Pons (tissue), 1 donor: ENCODE measurements at places on chromosomes 16 and 17.

GRCh38 chr17:42016941-42017865 lies at the start of gene DNAJC7:
DNAJC7 (minus strand) TSS chr17:42017439; CDS start chr17:42017416, 23 bp downstream.
- DNase-seq, result peak; percentile 88

DNA sequence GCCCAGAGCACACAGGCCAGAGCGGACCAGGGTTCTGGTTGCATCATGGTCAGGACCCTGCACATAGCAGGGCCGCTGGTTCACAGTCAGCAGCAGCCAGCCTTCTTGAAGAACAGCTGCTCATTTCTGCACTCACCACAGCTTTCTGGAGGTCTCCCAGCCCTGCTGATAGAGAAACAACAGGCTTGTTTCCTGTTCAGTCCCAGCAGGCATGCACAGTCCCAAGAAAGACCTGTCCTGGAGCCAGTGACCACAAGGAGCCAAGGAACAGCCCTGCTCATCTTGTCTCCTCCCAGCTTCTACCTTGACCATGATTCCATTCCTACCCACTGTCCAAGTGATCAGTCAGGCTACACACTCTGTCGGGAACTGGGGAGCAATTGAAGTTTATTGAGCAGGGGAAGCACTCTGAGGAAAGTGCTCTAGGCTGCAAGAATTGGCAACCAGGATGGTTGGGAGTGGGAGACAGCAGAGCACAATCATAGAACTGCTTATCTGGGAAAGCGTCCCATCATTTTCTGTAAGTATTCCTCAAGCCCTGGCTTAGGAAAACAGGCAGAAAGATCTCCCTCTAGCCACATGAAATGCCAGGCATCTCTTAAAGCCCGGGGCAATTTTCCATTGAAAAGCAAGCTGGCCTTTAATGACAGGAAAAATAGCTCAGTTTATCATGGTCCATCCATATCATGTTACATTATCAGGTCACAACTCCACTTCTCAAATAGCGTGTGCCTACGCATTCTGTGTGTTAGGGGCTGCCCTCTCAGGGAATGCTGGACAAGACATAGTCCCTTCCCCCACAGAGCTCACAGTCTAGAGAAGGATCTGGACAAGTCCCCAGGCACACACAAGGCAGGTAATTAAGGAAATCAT lies 155.4 kb upstream of the FOXF1 start:
- no peak for DNase-seq

DNA sequence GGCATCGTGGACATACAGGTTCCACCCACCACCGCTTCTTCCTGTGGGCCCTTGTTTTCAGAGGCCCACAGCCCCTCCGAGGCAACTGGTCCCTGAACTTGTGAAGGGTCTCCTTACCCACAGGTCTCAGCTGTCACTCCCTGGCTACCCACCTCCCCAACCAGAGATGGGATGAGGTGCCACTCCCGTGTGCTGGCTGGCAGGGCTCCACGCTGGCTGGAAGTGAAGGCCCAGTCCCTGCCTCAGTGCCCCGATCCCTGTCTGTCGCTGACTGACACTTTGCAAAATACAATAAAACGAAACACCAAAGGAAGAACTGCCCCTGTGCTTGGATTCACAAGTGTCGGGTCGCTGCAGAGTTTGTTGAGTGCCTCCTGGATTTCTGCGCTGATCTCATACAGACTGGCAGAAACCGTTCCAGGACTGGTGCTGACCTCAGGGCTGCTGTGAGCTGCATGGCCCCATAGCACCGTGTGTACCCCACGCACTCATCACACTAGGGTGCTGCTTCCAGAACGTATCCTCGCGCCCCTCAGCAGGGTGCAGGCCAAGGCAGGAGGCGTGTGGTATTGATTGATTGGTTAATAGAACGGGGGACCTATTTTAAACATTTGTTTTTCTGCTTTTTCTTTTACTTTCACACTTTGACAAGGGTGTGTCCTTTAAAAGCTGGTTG lies 57.0 kb downstream of the PGS1 start:
- no peak for DNase-seq

GRCh38 chr17:29291163-29291752 lies 2.7 kb downstream of the NUFIP2 start:
- DNase-seq, result peak; percentile 91

- DNase-seq, result no peak
Measured at GRCh38 chr16:88784856-88785105, 239 bp downstream of the PIEZO1 start.

DNA sequence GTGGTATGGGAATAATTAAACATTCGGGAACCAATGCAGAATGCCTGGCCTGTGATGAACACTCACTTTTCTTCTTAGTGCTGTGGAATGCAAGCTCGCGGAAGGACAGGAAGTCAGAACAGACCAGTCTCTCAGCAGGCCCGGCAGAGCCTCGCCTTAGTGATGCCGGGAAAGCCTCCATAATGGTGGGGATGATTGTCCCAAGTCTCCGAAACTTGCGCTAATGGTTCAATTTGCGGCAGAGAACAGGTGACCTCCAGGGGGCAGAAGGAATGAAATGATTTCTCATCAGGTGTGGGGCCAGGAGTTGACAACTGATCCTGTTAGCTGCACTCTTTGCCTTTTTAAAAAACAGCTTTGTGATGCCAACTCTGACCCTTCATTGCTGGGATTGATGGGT lies 170.6 kb downstream of the GSG1L start:
- DNase-seq, result no peak

GRCh38 chr17:33561569-33562334 lies 268.7 kb upstream of the ASIC2 start:
- DNase-seq, result no peak

GRCh38 chr16:23207485-23207884 lies 24.9 kb downstream of the SCNN1G start:
- DNase-seq, result no peak

DNA sequence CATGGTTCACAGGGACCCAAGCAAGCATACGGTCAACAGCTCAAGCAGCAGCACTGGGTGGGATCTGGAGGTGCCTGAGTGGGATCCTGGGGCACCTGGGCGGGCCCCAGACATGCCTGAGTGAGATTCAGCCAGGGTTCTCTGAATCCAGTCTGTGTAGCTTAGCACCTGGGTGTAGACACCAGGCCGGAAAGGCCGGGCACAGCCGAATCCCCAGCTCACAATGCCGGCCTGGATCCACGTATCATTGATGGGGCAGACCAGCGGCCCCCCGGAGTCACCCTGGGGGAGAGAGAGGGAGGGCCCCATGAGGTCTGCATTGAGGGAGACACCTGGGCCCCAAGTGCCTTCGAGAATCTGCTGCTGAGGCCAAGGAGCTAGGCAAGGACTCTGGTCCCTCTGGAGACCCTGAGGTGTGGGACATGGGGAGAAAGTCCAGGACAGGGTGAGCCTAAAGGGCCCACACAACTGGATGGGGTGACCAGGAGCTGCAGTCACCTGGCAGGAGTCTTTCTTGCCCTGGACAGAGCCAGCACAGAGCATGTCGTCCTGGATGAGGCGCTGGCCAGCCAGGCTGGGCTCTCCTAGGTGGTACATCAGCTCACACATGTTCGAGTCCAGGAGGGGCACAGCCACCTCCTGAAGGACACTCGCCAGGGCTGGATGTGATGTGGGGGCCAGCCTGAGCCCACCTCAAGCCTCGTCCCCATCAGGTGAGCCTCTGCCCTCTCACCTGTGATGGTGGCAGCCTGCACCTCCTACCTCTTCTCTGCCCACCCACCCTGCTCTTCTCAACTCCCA lies 9.7 kb downstream of the ZG16B start:
- no peak for DNase-seq

- DNase-seq, result no peak
Measured at GRCh38 chr17:57090560-57091185, 5.6 kb downstream of the AKAP1 start.

DNA sequence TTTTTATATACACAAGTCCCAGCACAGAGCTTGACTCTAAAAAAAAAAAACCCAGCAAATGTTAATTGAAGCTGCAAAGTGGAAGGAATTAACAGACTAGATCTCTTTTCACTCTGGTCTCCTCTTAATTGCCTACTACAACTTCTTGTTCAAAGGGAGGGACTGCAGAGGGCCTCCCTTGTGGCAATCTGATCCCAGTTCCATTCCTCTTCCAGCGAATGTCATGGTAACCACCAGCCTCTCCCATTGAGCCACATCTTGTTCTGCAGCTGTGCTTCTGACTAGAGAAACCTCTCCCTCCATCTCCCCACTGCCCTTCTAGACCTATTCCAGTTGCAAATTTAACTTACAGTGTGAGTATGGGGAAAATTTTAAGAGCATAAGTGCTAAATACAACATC lies 5.9 kb downstream of the SUPT6H start:
- no peak for DNase-seq

DNA sequence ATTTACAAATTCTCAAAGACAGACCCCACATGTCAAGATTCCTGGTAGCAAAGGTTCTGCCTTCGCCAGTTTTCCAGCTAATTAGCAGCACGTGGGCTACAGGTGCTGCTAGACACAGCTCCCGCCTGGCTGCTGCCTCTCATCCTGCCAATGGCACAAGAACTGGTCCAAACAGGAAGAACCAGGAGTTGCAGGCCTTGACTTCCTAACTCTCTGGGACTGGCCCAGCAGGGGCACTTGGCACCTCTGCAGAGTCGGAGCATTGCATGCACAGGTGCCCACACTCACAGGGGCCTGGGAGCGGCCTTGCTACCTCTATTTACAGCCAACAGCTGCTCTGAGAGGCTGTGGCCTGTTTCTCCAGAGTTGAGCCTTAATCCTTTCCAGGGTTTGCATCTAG lies 39.6 kb downstream of the TK2 start:
- DNase-seq, result no peak
